ENCODE measurements at places on chromosomes 5 and 9. TPM values are rescaled to one million over a fixed set of nuclear protein-coding genes. Genes with fewer than 3 reads are reported as not detected.

Gene LCN9
- total RNA-seq: not detected

Gene HSD17B3
- not detected for total RNA-seq

Gene SPINK4
- total RNA-seq: not detected

Gene IFNA2
- total RNA-seq: not detected

Gene DMRT1
- under 0.01 TPM for total RNA-seq

Gene FCN2
- not detected for total RNA-seq

Gene FBXL7
- 9.6 TPM for total RNA-seq

Gene NREP
- total RNA-seq: 307 TPM

Gene C5
- total RNA-seq: 1.5 TPM
